ENCODE measurements at places on chromosomes 16 and 17.
A peak's percentile ranks its signal among the peaks of the same experiment; 100 is the strongest.

GRCh38 chr17:39473310-39473709, 12.0 kb downstream of the CDK12 start:
- no peak for DNase-seq

DNA sequence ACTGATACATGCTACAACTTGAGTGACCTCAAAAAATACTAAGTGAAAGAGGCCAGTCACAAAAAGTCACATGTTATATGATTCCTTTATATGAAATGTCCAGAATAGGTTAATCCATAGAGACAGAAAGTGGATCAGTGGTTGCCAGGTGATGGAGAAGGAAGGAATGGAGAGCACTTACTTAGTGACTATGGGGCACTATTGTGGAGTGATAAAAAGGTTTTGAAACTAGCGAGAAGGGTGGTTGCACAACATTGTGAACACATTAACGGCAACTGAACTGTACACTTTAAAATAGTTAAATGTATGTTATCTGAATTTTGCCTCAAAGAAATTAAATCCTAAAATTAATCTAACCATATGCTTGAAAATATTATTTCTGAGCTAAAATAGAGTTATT, 25.9 kb downstream of the AMFR start:
- DNase-seq = peak; percentile 24

GRCh38 chr17:45924332-45924820, 30.0 kb downstream of the MAPT start:
- DNase-seq = no peak

- DNase-seq = no peak
These were observed 144.8 kb upstream of the RPH3AL start for GRCh38 chr17:497241-498034.

DNA sequence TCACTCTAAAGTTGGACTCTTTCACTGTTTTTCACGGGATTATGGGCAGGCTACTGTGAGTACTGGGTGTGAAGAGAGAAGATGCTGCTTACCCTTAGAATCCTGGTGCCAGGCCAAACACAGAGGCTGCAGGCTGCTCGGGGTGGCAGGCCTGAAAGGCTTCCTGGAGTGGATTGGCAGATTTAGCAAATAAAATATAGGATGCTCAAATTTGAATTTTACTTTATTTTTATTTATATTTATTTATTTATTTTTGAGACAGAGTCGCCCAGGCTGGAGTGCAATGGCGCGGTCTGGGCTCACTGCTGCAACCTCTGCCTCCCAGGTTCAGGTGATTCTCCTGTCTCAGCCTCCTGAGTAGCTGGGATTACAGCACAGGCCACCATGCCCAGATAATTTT, 14.9 kb upstream of the STAC2 start:
- no peak for DNase-seq

- DNase-seq = no peak
These were observed 3.8 kb upstream of the NSRP1 start for GRCh38 chr17:30112794-30113193.

- DNase-seq = no peak
These were observed 7.2 kb downstream of the EEF2K start for GRCh38 chr16:22213236-22213635.

DNA sequence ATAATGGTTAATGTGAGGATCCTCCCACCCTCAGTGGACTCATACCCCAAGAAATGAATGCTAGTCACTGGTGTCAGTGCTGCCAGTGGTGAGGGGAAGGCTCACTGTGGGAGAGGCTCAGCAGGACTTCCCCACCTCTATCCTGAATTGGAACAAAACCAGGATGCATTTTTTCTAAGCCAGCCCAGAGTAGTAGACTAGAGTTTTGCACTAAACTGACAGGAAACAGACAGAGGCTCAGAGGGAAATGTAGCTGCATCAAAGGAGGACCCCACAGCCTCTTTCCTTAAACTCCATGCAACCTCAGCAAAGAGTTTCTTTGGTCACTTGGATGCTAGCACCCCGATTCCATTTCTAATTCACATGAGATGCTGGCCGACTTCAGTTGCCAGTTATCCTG, 10.7 kb upstream of the SKAP1 start:
- DNase-seq = no peak

DNA sequence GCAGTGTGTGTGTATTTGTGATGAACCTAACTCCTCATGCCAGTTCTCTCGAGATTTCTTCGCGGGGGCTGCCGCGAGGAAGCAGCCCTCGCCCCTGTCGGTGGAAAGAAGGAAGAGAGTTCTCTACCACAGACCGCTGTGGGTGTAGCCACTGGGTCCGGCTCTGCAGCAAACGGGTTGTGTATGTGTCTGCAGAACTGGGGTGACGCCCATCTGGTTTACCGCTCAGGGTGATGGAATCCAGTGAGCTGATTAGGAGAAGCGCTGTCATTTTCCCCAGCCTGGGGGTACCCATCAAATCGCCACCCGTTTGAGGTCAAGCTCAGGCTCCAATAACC, 7.7 kb downstream of the CORO6 start:
- DNase-seq = peak; percentile 69

DNA sequence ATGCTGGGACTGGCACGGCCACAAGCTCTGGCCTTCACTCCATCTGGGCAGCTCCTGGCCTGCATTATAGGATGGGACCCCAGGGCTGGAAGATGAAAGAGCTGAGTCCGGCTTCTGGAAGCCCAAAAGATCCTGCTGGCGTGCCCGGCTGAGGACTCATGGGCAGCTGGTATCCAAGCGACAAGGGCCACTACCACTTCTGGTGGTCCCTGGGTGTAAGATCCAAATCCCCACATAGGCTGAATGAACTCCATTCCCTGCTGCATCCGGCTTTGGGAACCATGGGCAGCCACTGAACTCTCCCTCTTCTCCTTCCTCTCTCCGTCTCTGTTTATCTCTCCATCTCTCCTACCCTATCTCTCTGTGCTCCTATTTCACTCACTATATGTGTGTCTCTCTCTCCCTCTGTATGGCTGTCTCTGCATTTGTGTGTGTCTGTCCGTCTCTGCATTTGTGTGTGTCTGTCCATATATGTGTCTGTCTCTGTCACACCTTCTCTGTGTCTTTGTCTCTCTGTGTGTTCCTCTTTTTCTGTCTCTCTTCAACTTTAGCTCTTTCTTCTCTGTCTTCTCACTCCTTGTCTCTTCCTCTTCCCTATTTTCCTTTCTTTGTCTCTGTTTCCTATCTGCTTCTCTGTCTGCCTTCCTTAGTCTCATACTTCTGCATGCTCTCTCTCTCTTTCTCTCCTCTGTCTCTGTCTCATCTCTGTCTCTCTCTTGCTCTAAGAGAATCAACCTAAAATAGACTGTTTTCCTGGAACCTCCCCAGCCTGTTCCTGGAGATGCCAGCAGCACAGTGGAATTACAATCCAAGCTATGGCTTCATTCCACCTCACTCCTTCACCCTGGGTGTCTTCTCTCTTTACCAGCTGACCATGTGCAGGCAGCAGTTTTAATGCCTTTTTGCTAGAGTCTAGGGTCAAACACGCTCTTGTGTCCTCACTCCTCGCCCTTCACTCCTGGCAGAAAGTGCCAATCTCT, 60.4 kb upstream of the IRX6 start:
- no peak for DNase-seq

GRCh38 chr16:67459066-67459860, 21.7 kb downstream of the ATP6V0D1 start:
- peak; percentile 87 for DNase-seq

DNA sequence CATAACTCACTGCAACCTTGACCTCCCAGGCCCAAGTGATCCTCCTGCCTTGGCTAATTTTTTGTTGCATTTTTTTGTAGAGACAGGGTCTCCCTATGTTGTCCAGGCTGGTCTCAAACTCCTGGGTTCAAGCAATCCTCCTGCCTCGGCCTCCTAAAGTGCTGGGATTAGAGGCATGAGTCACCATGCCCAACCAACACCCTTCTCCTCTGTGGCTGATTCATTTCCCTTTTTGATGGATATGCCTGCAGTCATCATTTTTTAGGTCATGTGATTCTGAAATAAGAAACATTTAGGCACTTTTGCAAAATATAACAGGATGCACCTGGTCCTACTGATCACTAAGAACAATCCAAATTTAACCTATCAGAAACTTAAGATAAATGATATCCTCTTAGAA, 44.0 kb upstream of the YPEL2 start:
- no peak for DNase-seq

DNA sequence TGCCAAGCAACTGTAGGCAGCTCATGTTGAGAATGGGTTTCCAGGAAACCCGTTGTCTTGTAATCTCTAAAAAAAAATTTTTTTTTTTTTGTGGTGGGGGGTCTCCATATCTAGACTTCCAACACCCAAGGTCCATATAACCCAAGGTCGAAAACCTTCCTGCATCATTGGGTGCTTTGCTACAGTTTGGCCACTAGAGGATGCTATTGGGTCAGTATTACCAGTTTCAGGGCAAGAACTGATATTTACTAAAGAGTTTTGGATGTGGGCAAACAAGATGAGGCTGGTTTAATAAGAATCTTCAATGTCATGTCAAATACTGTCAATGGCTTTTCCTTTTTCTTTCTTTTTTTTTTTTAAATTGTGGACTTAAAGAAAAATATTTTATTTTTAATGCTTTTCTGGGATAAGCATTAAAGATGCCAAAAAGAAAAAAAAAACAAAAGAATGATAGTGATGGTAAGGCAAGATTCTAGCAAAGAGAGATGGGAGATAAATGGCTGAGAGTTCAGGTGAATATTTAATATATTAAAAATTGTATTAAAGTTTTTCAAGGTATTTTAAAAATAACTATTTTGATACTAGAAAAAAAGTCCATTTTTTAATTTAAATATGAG, 62.2 kb downstream of the DHRS7C start:
- DNase-seq = no peak

DNA sequence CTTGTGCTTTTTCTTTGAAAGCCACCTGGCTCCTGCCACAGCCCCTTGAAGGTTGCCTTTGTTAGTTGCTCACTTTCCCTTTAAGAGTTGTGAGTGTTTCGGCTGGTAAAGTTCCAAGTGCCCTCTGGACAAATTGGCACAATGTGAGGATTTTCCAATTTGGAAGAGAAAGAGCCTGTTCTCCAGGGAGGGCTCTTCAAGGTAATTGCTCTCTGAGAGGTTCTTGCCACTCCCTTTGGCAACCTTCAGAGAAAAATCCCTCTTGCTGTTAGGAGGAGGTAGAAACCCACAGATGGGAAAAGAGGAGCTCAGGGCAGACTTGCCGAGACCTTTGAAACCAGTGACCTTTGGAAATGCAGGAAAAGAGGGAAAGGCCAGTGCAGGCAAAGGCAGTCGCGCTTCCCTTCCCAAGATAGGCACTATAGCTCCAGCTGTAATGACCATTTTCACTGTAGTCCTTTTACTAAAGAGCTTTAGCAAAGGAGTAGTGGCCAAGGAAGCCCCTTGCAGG, 49.0 kb upstream of the AKAP1 start:
- peak; percentile 74 for DNase-seq

GRCh38 chr17:66481271-66481670, 178.9 kb downstream of the PRKCA start:
- no peak for DNase-seq

- DNase-seq = no peak
These were observed 3.7 kb upstream of the PGS1 start for GRCh38 chr17:78374631-78375274.

GRCh38 chr17:19487024-19487600, 46.5 kb upstream of the SLC47A1 start:
- no peak for DNase-seq

DNA sequence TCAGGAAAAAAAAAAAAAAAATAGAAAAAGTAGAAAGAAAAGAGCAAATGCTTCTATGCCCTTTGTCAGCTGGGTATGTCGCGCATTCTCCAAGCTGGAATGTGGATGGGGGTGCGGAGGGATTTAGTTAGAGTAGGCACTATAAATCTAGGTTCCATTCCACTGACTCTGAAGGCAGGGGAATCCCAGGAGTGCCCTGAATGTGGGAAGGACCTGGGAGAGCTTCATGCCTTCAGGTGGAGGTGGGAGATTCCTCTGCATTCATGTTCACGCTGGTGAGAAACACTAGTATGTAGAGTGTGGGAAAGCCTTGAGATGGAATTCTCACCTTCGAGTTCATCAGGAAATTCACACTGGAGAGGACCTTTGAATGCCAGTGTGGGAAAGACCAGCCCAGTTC, 12.4 kb downstream of the ZNF232 start:
- no peak for DNase-seq

DNA sequence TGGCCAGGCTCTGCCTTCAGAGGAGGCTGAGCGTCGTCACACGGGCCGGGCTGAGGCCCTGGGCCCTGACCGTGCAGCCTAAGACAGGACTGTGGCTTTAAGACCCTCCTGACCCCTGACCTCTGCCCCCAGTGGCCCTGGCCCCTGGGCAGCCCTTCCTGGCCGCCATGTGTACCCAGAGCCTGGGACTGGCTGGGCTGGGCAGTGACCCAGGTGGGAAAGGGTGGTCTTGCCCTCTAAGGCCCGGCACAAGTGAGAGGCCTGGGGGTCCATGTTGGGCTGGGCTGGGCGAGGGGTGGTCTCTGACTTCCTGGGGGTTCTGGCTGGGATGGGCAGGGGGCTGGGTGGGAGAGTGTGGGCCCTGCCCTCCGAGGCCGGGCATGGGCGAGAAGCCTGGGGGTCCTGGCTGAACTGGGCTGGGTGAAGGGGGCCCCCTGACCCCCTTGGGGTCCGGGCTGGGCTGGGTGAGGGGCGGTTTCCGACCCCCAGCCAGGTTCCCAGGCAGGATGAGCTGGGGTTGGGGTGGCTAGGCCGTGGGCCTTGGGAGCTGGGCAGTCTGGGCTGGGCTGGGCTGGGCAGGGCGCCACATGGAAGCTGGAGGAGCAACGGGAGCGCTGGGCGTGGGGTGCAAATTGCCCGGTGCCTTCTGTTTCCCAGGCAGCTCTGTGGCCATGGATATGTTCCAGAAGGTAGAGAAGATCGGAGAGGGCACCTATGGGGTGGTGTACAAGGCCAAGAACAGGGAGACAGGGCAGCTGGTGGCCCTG, at the start of gene CDK3:
TSS of gene CDK3 (plus strand) at position 101 of the 767 bp plus-strand sequence. CDS start at position 672, 571 bp downstream.
- no peak for DNase-seq

DNA sequence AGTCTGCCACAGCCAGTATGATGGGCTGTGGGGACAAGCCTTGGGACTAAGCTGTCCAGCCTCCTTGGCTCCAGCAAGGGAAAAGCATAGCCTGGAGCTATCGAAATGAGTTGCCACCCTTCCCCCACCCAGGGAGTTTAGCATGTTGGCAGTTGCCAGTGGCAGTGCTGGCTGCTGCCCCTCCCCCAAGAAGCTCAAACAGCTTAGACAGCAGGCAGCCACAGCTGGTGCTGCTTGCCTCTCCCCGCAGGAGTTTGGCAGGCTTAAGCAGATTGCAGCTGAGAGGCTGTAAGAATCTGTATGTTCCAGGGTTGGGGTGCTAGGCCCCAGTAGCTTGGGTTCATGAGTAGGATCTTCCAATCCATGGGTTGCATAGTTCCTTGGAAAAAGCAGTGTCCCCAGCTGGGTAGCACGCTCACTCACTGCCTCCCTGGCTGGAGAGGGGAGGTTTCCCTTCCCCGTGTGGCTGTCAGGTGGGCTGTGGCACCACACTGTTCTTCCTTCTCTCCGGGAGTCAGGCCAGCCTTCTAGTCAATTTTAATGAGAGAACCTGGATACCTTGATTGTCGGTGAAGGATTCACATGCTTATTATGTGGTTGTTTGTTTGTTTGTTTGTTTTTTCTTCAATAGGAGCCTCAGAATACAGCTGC, 506.1 kb downstream of the CDH11 start:
- no peak for DNase-seq

GRCh38 chr17:74872313-74873036, at the start of gene FDXR:
Gene FDXR, minus strand, starts transcription at chr17:74872994. Its CDS starts 50 bp downstream, at chr17:74872944.
- no peak for DNase-seq

GRCh38 chr17:42725143-42725542, 19.7 kb downstream of the EZH1 start:
- no peak for DNase-seq

Data from stomach (tissue), 19 donors.